ENCODE measurements at places on chromosomes 2 and 18.

DNA sequence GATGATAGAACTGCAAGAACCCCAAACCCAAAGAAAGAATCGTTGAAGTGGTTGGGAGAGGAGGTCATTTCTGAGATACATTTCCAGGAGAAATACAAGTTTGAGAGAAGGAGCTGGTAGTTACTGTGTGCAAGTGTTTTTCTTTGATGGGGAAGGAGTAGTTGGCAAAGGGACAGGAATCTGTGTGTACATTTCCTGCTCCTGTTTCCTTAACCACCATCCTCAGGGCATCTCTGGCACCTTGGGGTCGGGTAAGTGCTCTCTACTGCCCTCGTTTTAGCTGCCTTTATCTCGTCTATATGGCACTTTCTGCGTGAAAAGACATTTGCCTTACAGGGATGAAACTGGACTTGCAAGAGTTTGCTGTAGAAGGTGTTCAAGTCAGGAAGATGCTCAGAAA is 27.3 kb downstream of the CDC42EP3 start:
- DNase-seq: no peak

DNA sequence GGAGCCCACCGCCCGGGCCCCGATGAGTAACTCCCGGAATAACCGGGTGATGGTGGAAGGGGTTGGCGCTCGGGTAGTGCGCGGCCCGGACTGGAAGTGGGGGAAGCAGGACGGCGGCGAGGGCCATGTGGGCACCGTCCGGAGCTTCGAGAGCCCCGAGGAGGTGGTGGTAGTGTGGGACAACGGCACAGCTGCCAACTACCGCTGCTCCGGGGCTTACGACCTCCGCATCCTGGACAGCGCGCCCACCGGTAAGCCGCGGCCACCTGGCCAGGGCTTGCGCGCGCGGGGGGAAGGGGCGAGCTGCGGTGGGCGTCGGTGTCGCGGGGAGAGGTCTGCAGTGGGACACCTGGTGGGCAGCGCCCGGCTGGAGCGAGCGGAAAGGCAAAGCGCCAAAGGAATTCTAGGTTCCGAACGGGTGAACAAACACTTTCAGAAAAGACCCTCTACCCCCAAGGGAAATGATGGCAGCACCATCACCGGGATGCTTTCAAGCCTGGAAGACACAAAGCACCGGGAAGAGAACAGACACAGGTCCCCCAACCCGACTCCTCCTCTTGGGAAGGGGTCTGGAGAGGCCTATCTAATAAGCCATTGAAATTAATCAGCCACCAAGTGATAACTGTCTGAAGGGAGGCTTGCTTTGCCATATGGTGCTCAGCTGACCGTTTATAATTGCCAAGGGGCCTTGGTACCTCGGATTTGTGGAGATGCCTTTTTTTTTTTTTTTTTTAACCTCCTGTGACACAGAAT is 1.1 kb downstream of the MIB1 start:
- DNase-seq: no peak

- no peak for DNase-seq
Observed at GRCh38 chr2:33384599-33384961, 91.9 kb upstream of the RASGRP3 start.

- DNase-seq: no peak
Observed at GRCh38 chr2:197163712-197164140, 146.9 kb downstream of the ANKRD44 start.

DNA sequence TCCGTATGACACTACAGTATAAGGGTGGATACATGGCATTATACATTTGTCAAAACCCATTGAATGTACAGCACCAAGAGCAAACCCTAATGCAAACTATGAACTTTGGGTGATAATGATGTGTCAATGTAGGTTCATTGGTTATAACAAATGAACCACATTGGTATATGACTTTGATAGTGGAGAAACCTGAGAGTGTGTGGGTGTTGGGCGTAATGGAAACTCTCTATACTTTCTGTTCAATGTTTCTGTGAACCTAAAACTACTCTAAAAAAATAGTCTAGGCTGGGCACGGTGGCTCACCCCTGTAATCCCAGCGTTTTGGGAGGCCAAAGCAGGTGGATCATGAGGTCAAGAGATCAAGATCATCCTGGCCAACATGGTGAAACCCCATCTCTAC is 6.5 kb upstream of the ACTG2 start:
- DNase-seq: no peak

DNA sequence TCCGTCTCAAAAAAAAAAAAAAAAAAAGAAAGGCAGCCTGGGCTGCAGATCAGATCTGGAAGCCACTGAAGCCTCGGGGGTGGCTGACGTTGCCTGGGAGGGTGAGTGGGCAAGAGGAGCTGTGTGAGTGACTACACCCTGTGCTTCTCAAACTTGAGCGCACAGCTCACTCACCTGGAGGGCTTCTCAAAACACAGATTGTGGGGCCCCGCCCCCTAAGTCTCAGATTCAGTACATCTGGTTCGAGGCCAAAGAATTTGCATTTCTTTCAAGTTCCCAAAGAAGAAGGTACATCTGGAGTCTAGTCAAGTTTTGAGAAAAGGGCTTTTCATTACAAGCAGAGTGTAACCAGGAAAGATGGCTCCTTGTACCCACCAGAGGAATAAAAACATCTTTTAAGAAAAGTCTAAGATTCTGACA is 97.7 kb upstream of the CAB39 start:
- peak; percentile 26 for DNase-seq

DNA sequence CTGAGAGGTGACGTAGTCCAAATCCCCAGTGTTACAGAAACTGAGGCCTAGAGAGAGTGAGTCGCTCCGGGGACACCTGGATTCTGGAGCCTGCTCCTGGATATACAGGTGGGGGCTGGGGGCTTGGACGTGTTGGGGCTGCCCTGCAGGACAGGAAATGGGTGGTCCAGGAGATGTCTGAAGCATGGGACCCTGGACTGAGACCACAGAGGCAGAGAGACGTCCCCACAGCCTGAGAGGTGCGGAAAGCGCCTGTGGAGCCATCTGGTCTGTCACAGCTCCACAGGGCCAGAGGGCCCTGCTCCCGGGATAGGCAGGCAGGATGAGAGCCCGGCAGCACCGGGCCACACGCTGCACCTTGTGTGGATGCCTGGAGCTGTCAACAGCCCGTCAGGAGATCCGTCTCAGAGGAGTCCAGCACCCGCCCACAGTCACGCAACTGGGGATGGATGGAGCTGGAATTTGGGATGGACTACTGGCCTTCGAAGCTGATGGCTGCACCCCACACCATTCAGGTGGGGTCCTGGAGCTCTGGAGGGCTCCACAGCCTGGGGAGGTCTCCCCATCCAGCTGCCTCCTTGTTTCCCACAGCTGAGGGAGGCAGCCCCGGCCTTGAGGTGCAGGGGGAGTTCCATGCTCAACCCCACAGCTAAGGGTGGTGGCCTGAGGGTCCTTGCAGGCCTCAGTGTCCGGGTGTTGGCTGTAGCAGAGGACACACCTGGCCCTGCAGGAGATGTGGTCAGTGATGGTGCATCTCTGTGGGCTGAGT is 303.0 kb downstream of the NDUFA10 start:
- no peak for DNase-seq

GRCh38 chr2:54903736-54904554 is 146.3 kb downstream of the RTN4 start:
- peak; percentile 41 for DNase-seq

DNA sequence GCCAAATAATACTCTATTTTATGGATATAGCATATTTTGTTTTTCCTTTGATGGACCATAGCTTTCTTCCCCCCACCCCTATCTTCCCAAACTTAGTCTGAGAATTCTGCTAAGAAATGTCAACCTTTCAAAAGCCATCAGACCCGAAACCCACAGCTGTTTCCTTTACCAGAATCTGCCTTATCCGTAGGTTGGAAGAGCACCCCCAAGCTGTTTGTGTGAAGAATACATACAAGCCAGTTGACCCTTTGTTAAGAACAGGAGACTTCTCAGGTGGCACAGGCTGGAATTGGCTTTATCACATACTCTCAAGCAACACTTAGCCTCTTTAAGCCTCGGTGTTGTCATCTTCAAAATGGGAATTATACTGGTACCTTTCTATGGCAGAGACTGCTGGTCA is 135.1 kb downstream of the ACTR3 start:
- no peak for DNase-seq

- no peak for DNase-seq
Observed at GRCh38 chr2:234885118-234885517, 66.7 kb upstream of the SH3BP4 start.

DNA sequence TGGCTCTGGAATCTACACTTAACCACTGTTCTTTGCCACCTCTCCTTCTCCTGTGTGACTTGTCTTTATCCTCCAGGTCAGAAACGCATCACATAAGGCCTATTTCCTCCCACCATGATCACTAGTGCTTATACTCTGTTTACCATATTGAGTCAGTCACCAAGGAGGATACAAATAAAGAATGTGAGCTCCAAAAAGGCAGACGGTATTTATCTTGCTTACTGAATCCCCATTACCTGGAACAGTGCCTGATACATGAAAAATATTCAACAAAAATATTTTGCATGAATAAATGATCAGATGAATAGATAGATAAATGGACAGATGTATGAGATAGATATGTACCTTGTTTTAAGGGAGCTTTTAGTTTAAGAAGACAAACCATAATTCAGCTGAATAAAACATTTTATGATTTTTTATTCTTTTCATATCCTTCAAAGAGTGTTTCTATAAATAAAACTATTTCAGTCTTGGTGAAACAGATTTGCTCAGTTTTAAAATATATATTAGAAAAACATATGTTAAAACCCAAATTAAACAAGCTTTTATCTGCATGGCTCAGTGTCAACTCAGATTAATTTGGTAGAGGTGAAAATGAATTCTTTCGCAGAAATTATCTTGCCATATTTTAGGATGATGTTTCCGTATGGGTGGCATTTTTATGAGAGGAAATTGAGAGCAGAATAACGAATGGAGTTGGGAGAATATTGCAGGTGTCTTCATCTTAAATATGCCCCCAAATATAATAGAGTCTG is 799.9 kb downstream of the DCC start:
- no peak for DNase-seq

GRCh38 chr2:174108579-174108978 is 139.8 kb downstream of the OLA1 start:
- DNase-seq: no peak

DNA sequence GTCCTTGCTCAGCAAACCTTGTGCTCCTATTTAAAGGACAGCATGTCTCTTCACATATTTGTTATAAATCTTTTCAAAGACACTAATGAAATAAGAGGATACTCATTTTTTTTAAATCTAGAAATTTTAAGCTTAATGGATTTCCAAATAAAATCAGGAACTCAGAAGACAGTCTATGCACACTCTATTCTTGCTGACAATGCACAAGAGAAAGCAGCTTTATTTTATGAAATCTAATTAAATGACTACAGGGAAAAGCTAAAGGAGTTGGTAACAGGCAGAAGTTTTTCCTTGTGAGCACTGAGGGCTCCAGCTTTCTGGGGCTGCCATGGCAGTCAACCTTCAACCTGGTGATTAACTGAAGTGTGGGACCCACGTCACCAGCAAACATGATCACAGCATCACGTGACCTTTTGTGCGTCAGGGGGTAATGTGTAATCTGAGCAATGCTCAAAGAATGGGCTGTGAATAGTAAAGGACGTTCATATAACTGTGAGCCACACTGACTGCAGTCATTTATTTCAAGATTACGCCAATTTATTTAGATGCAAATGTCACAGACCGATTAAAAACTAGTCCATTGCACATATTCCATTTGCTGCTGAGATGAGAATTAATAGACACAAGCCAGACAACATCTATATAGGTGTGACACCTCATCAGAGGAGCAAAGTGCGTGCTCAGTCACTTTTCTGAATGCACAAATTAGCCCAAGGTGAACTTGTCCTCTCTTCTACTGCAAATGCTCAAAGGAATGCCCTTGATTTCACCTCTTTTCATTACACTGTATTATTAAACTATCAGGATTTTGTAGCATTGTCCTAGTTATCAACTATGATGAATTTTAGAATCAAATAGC is 11.6 kb upstream of the DNER start:
- DNase-seq: no peak

GRCh38 chr18:44098551-44099098 is 582.1 kb upstream of the SETBP1 start:
- DNase-seq: no peak

GRCh38 chr2:10810202-10811161 is 2.1 kb downstream of the PDIA6 start:
- no peak for DNase-seq

DNA sequence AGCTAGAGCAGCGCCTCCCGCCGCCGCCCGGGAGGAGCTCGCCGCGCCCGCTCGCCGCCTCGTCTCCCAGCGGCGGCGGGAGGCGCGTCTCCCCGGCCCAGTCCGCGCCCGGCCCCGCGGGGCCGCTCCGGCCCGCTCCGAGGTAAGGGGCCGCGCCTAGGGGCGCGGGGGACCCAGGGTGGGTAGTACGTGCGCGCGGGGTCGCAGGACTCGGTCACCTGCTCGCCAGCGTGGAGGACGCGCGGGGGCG is 259 bp downstream of the NPAS2 start:
- no peak for DNase-seq

- DNase-seq: no peak
Observed at GRCh38 chr18:45165176-45165713, 450.0 kb upstream of the SLC14A2 start.

DNA sequence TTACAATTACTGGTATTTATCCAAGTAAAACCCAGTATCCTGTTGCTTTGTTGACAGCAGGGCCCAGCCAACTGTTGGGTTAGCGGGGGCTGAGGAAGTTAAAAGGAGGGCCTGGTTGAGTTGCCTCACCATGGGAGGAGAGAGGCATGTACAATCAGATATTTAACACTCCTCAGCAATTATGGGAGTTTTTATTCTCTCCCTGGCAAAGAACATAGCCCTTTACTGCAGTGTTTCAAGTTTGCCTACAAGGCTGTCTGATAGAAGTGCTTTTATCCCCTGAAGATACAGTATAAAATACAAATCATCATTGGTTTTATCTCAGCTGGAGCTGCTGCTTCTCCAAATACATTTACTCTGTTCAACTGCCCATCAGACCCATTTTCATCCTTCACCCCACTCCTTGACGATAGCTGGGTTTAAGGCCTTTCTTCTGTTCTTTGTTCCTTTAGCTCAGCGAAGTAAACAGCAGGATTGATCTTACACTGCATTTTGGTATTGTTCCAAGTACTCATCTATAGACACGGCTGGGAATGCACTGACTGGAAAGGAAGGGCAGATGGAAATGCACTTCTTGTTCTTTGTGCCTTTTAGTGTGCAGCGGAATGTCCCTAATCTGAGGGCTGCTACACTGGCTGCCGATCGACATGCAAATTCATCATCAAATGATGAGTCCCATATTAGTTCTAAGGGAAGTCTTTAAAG is 402.5 kb upstream of the SPRED2 start:
- DNase-seq: no peak

GRCh38 chr2:231110551-231110950 is 14.3 kb downstream of the HTR2B start:
- no peak for DNase-seq

GRCh38 chr2:170163411-170164065 is 14.4 kb upstream of the MYO3B start:
- DNase-seq: no peak
